Upper lobe of right lung (tissue), 1 donor: ENCODE measurements at places on chromosomes 3 and 15.

DNA sequence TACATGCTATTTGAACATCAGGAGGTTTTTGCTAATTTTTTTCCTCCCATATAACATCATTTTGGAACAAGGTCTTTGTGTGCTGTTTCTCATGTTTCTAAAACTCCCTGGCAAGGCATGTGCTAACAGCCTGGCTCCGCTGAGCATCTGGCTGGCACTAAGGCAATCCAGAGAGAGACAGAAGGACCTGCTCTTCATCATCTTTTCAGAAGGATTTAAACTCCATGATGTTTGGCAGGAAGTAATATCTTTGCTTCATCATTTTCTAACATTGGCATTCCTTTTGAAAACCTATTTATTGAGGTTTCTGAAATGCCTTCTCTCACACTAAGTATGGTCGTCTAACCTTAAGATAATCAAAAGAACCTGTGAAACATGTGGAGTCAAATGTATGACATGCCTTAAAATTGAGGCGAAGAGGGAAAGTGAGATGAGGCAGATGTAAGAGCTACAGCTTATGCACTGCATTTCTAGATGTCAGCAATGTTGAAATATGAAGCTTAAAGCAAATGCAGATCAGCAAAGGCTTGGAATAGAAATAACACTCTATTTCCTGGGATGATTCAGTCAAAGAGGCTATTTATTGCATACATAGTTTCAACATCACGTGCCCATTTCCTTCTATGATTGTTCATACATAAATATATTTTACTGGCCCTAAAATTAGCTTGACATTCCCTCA lies 592.0 kb downstream of the ZNF385D start:
- DNase-seq = no peak

DNA sequence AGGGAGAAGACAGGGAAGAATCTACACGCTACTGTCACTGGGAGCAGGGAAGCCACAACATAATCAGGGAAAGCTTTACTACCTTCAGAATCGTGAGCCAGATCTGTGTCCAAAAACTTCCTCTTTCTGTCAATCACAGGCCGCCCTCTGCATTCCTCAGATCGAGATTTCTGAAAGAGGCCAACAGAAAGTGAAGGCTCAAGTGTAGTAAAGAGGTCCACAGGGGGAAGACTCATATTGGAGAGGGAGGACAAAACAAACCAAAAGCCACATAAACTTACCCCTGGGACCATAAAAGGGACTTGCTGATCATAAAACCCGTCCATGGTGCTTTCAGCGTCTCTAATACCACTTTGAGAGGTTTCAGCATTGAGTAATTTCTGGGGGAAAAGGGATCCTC lies 3.3 kb downstream of the ETV5 start:
- no peak for DNase-seq

DNA sequence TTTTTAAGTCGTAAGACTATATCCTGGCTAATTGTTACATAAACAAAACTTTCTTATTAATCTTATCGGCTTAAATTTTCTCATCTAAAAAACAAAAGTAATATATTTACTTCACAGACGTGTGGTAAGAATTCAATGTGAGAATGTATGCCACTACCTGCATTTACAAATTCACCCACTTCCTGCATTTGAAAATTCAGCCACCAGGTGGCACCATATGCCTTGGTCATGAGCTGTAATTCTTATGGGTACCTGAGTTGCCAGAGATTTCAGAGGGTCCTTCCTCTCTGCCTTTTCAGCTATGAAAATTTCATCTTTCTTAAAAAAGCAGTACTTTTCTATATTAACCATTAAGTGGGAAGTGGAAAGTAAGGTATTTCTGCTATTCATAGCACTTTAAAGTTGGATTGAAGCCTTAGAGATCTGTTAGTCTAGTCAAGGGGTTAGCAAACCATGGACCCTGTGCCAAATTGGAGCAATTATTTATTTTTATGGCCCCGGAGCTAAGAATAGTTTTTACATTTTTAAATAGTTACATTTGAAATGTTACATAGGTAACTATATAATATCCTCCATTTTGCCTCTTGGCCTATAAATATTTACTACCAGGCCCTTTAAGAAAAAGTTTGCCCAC lies 127.8 kb downstream of the HCN4 start:
- no peak for DNase-seq

DNA sequence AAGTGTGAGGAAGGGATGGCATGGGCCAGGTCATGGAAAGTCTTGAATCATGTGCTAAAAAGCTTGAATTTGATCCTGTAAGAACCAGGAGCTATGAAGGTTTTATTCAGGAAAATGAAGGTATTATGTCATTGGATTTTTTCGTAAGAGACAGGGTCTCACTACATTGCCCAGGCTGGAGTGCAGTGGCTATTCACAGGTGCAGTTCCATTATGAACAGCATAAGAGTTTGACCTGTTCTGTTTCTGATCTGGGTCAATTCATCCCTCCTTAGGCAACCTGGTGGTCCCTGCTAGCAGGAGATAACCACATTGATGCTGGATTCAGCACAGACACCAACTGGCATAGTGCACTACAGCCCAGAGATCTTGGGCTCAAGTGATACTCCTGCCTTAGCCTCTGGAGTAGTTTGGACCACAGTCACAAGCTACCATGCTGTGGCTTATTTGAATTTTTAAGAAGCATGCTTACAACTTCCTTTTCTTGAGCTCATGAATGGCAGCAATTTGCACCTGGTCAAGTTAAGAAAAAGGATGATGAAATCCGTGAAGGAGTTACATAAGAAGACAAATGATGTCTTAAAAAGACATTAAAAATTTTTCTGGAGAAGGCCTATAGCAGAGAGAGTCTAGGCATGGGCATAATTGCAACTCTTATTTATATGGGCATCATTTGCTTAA lies 79.1 kb downstream of the CADPS start:
- no peak for DNase-seq

DNA sequence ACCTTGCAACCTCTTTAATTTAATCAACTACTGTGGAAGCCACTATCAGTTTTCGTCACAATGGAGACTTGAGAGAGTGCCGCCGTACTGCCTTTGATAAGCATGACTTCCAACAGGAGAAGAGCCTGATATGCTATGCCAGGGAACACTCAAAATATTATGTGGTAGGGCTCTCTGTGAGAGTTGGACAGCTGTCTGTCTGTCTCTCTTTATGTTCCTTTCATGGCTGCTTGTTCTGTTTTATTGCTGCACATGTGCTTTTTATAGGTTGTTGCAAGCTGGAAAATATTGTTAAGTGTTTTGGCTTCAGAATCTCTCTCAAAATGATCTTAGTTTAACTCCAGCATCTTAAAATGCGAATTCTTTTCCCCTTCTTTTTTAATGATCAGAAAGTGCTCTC lies 249.4 kb upstream of the RARB start:
- DNase-seq = no peak

DNA sequence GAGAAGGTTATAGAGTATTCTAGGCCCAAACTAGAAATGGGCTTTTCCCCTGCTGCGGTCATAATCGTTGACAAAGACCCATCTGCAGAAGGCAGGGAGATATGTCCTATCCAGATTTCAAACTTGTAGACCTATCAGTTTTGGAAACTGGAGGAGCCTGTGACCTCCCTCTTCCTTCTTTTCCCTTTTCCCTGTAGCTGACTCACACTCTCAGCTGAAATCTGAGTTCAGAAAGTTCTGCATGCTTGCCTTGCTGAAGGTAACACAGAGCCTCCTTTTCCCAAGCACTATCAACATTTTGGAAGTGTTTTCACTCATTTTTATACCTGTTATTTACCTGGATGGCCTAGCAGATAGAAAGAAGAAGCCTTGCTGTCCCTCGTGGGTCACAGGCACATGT lies 59.1 kb upstream of the PSMD6 start:
- no peak for DNase-seq

GRCh38 chr3:140863580-140864009 lies 78.0 kb upstream of the SLC25A36 start:
- DNase-seq = no peak

DNA sequence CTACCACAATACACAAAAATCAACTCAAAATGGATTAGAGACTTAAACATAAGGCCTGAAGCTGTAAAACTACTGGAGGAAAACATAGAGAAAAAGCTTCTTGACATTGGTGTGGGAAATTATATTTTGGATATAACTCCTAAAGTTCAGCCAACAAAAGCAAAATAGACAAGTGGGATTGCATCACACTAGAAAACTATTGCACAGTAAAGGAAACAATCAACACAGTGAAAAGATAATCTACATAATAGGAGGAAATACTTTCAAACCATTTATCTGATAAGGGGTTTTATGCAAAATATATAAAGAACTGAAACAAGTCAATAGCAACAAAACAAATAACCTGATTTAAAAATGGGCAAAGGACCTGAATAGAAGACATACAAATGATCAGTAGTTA lies 37.6 kb upstream of the TP63 start:
- no peak for DNase-seq

DNA sequence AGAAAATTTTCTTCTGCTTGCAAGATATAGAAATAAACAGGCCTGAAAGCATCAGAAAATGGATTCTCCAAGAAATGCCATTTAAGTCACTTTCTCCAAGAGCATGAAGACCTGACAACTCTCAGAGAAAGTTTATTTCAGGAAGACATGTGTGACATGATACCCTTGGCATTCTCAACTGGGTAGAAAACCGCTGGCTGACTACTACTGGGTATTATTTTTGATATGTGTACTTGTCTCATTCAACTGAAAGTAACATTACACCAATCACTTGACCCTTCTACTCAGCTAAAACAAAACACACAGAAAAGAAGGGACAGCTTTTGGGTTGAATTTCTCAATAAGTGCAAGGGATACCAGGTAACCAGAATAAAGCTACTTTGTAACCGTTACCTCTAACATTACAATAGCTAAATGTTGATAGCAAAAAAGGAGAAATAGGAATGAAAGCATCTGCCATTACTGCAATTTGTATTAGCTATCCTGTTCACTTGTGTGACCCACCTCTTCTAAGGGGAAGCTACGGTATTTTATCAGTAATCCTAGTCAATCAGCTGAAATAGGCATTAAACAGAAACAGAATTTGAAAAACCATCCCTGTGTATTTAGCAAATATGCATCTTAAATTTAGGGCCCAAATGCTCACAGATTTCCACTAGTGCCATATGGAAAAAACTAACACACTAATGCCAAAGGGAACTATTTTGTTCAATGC lies 7.3 kb downstream of the TRA2B start:
- DNase-seq = no peak

DNA sequence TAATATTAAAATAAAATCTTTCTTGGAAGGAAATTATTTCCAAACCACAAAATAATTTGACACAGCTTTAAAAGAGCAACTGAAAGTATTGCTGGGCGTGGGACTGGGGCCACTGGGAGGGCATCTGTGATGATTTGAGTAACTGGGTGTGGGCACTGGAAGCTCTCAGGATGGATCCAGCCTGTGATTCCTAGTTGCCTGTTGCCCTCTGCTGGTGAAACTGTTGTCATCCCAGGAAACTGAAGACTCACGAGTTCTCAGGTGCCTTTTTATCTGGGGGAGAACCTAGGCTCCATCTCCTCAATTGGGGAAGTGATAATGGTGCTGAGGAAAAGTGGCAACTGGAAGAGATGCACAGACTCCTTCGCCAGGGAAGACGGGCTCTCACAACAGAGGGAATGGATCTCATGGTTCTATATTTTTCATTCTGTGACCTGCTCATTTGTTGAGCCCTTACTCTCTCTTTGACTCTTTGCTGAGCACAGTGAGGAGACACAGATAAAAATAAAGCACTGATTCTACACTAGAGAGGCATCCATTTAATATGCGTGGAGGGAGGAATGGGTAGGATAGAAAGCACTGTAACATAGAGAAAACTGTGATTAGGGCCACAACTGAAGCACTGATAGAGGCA lies 61.6 kb downstream of the TPRG1 start:
- DNase-seq = no peak

DNA sequence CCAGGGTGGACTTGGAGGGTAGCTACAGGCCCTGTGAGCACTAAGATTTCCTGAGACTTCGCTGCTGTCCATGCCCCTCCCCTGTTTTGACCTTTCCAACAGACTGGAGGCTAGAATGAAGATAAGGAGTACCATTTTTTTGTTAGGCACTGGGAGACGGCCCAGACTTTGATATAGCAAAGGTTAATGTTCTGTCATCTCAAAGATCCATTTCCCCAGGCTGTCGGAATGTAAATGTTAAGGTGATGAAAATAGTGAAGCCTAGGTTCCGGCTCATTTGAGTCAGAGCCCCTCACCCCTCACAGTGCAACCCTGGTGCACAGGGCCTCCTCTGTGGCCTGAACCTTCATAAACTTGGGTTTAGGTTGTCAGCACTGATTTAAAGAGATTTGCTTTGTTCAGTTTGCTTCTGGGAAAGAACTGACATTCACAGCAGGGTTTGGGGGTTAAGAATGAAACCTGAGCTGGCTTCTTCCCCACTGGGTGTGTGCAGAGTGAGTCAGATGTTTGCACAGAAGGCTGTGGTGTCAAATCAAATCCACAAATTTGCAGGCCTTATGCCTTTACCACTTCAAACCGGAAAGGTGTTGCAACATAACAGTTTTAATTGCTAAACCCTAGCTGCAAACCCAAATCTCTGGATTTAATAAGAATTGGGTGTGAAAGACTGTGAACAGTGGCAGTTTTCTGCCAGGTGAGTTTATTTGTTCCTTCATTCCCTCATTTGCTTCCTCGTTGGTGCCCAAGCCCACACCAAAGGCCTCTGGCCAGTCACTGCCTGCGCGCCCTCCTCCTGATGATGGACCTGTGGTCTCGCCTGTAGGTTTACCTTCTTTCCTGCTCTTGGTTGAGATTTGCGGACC lies 20.6 kb upstream of the KCTD6 start:
- DNase-seq = no peak

DNA sequence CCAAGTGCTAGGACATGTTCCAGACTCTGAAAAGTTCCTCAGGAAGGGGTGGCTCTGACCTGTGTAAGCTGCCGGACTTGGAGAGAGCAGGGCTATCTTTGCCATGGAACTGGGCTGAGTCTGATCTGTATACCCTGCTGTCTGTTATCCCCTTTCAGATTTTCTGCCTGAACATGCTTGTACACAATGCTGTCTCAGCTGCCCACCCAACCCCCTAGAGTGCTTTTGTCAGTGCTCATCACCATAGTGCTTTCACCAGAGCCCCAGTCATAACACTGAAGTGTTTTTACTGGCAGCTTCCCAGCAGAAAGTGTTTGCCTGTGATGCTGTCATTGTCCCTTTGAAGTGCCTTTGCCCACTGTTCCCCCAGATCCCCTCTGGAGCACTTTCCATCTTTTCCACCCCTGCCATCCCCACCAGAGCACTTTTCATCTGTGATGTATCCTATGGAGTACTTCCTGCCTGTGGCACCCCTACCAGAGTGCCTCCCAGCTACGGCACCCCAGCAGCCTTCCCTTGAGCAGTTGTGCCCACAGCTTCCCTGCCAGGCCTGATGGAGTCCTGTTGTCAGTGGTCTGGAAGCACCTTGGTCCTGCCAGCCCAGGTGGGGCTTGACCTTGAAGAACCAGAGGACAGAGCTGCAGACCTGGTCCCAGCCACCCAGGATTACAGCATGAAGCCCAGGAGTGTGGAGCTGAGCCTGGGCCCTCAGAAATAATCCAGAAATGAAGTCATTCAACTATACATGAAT lies 397.7 kb downstream of the DIPK2A start:
- DNase-seq = no peak

DNA sequence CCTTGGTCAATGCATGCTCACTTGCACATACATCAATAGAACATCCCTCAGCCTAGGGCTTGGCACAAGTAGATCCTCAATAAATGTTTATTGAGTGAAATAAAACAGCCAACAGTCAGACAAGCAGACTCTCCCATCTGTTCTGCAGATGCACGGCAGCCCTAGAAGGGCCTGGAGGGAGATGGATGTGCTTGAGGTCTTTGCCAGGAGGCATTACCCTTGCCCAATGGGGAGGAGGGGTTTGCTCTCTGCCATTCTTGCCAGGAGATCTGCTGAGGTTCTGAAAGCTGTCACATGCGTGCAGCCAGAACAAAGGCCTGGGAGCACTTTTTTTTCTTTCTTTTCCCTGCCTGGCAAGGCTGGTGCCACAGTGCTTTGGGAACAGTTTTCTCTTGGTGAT lies 349.3 kb upstream of the THRB start:
- no peak for DNase-seq
